ENCODE measurements at places on chromosomes 7 and 10. TPM values are rescaled to one million over a fixed set of nuclear protein-coding genes. Genes with fewer than 3 reads are reported as not detected.

GRCh38 chr7:121575194-121575765 lies 179.2 kb upstream of the FAM3C start:
- DNase-seq, result no peak

DNA sequence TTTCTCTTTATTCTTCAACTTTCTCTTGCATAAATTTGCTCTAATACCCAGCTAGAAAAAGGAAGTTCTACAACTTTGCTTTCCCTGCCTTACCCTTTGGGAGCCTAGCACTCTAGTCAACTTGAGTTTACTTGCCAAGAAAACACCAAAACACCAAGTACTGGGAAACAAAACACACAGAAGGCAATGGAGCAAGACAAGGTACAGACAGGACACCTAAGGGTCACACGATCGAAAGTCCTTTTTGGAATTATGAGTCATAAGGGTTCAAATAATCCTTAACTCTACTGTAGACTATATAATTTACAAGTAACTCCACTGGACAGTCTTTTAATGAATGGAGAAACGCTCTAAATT lies 42.6 kb upstream of the ANAPC16 start:
- no peak for DNase-seq

Gene RNF133
- not detected for polyA plus RNA-seq

GRCh38 chr7:106731646-106732444 lies 70.9 kb upstream of the CCDC71L start:
- no peak for DNase-seq

DNA sequence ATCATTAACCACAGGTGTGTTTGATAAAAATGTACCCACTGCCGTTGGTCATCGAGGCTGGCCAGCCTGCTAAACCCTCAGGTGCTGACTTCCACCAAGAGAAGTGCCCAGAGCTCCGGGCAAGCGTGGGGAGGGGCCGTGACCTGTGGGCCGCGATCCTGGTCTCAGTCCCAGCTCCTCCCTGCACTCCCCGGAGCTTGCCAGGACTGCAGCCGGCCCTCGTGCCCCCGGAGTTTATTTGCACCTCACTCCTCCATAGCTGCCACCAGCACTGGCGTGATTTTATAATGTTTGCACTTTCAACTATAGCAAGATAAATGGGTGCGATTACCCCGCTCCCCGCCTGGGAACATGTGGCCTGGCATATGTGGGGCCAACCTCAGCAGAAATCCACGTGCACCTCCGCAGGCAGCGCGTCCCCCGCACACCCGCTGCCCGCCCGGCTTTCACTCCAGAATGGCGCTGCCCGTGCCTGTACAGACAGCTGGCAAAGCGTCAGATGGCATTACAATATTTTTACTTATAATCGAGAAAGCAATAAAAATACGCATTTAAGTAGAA lies 30.8 kb downstream of the UNCX start:
- no peak for DNase-seq

Gene CFAP69
- polyA plus RNA-seq, result 3.0 TPM

Gene NPC1L1
- 0.04 TPM for polyA plus RNA-seq

GRCh38 chr10:101495324-101495925 lies 92.6 kb downstream of the POLL start:
- DNase-seq, result no peak

Measured in forelimb muscle (tissue), 1 donor.